ENCODE measurements at places on chromosomes 2 and 18.

DNA sequence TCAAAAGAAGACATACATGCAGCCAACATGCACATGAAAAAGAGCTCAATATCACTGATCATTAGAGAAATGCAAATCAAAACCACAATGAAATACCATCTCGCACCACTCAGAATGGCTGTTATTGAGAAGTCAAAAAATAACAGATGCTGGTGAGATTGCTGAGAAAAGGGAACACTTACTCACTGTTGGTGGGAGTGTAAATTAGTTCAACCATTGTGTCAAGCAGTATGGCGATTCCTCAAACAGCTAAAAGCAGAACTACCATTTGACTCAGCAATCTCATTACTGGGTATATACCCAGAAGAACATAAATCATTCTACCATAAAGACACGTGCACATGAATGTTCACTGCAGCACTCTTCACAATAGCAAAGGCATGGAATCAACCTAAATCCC lies 95.5 kb upstream of the XIRP2 start:
- DNase-seq: no peak

GRCh38 chr2:238285653-238286082 lies 2.7 kb downstream of the PER2 start:
- DNase-seq: no peak

DNA sequence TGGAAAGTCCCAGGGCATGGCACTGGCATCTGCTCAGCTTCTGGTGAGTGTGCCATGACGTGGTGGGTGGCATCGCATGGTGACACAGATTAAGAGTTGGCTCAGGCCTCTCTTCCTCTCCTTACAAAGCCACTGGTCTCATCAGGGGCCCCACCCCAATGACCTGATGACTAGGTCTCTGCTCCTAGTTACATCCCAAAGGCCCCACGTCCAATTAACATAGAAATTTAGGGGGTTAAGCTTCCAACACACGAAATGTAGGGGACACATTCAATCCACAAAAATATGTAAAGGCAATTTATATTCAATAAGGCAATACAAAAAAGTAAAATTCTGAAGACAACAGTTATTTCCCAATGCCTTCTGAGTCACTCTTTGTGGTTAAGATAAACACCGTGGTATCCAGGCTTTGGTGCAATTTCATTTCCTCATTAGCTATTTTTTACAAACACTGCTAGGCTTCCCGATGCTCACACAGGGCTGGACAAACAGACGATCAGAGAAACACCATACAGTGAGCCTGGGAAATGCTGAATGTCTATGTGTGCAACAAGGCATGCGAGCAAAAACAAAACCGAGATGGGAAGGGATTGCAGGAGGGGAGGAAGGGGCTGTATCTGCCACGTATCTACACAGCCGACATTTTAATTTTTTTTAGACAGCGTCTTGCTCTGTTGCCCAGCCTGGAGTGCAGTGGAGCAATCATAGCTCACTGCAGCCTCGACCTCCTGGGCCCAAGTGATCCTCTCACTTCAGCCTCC lies 67.2 kb downstream of the MBP start:
- DNase-seq: peak; percentile 22

- DNase-seq: no peak
These were observed 93.3 kb upstream of the PPP1CB start for GRCh38 chr2:28658369-28658768.

GRCh38 chr2:24351981-24352380 lies 8.4 kb downstream of the ITSN2 start:
- no peak for DNase-seq

DNA sequence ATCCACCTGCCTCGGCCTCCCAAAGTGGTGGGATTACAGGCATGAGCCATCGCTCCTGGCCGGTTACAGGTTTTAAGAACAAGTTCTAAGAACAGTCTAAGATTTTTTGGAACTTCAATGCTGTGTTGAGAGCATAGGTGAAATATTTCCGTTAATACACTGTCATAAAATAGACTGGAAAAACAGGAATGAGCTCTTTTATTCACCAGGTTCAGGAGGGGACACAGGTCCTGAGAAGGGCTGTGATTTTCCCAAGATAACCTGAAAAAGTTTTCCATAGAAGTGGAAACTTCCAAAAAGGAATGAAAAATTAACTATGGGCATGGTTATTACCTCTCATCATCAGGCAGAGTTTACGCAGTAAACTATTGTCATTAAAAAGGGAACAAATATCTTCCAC lies 97.6 kb upstream of the TMEM178A start:
- no peak for DNase-seq

- no peak for DNase-seq
These were observed 62.8 kb upstream of the CYP26B1 start for GRCh38 chr2:72210470-72210869.

DNA sequence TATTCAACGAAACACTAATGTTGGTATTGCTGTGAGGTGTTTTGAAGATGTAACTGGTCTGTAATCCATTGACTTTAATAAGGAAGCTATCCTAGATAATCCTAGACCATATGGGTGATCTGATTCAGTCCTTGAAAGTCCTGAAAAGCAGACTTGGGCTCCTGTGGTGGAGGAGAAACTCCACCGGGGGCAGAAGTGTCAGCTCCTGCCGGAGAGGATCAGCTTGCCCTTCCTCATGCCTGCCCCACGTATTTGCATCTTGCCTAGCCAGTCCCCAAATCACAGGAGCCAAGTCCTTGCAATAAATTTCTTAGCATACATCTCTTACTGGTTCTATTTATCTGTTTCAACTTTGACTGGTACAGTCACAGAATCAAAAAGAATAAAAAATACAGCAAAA lies 144.2 kb upstream of the DLGAP1 start:
- no peak for DNase-seq

DNA sequence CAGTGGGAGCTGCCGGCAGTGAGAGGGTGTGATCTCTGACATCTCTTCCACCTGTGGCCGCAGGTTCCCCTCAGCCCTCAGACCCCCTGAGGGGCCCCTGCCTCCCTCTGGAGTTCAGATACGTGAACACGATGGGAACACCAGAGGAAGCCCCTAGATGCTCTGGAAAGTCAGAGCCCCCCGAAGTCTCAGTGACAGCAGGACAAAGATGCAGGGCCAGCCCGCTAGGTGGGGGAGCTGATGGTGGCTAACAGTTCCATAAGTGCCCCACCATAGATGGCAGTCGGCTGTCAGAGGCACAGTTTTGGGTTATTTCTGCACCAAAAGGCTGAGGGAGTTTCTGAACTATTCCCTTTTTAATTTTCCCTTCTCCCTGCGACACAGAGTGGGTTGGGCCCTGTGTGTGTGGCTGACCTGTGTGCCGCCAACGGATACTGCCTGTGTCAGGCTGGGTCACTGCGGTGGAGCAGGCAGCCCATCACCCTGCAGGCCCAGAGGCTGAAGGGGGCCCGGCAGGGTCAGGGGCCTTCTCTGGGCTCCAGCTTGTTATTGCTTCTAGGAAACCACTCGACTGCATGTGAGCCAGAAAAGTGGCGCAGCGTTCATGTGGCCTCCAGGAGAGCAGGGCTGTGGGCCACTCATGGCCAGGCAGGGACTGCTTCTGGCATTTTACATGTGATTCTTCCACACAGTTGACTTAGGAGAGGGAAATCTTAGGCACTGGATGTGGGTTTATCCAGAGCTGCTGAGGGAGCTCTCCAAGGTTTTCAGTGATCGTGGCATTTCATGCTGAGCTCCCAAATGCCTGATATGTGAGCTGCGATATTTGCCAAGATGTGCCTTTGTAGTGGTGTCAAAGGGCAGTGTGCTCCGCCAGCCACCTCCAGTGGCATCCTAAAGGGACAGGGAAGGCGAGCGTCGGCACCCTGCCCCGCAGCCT lies 225.1 kb downstream of the SH3RF3 start:
- no peak for DNase-seq

DNA sequence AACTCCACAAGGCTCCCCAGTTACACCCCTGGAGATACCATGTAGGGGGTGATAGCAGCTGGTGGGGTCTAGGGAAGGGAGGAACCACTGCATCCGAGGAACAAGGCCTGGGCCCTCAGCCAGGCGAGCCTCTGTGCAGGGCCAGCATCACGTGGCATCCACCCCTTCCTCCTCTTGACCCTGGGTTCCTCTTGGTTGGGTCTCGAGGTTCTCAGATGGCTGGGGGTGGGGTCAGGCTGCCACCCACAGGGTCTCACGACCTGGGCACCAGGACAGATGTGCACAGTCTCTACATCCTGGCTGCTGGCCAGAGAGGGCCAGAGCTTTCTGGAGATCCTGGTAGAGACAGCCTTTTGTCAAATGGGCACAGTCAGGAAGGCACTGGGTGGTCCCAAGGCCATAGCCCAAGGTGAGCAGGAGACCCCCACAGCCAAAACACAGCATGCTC lies 10.4 kb downstream of the HS6ST1 start:
- DNase-seq: no peak

- DNase-seq: no peak
These were observed 4.4 kb downstream of the ANKRD29 start for GRCh38 chr18:23658285-23658684.

GRCh38 chr2:67733517-67733916 lies 329.3 kb downstream of the C1D start:
- no peak for DNase-seq

GRCh38 chr2:151906633-151906998 lies 78.4 kb upstream of the ARL5A start:
- DNase-seq: no peak

- no peak for DNase-seq
These were observed 115.1 kb upstream of the NCK2 start for GRCh38 chr2:105629634-105630033.

DNA sequence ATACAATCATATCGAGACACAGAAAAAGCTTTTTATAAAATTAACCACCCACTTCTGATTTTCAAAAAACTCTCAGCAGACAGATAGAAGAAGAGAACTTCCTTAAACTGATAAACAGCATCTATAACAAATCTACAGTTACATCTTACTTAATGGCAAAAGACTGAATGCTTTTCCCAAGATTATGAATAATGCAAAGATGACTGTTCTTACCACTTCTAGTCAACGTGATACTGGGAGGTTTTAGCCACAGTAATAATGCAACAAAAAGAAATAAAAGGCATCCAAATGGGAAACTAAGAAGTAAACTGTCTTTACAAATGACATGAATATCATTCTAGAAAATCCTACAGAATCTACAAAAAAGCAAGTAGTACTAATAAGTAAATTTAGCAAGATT lies 58.0 kb upstream of the TMEM247 start:
- no peak for DNase-seq

- DNase-seq: no peak
These were observed 206.4 kb upstream of the ID2 start for GRCh38 chr2:8475349-8476031.

All from CD4-positive, CD25-positive, alpha-beta regulatory T cell (primary cell).